ENCODE measurements at places on chromosomes 2 and 18.
A peak's percentile ranks its signal among the peaks of the same experiment; 100 is the strongest.

GRCh38 chr2:42050703-42051542, 3.1 kb downstream of the PKDCC start:
- DNase-seq, result no peak

GRCh38 chr2:107595749-107596148, 230.9 kb upstream of the RGPD4 start:
- no peak for DNase-seq

GRCh38 chr2:23386339-23387220, 1.6 kb downstream of the KLHL29 start:
- peak; percentile 52 for DNase-seq

- DNase-seq, result no peak
Measured at GRCh38 chr2:128405467-128405900, 86.8 kb upstream of the HS6ST1 start.

GRCh38 chr18:32552421-32553030, 81.8 kb upstream of the GAREM1 start:
- DNase-seq, result no peak

- no peak for DNase-seq
Measured at GRCh38 chr2:159266554-159266953, 19.9 kb downstream of the WDSUB1 start.

DNA sequence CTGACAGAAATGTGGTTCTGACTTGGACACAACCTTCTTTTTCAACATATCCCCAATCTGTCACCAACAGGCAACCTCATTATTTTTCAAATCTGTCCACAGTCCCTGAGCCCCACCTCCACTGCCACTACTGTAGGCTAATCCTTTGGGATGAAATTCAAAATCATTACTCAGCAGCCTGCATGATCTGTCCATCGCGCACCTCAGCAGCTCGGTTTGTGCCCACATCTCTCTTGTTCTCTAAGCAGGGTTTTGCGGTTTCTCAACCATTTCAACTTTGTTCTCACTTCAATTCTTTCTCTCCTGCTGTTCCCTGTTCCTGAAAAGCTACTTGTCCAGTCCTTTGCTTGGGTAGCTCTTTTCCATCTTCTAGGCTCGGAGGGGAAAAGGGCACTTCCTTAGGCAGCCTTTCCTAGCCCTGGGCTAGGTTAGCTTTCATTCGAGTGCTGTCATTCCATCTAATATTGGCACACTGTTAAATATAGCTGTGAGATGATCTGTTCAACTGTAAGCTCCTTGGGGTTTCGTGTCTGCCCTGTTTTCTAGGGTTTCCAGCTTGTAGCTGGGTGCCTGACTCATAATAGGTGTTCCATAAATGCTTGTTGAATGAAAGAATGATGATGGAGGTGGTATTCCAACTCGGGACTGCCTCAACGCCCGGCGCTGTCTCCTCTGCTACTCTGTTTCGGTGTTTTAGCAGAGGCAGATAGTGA, 653 bp upstream of the ANKAR start:
- no peak for DNase-seq

DNA sequence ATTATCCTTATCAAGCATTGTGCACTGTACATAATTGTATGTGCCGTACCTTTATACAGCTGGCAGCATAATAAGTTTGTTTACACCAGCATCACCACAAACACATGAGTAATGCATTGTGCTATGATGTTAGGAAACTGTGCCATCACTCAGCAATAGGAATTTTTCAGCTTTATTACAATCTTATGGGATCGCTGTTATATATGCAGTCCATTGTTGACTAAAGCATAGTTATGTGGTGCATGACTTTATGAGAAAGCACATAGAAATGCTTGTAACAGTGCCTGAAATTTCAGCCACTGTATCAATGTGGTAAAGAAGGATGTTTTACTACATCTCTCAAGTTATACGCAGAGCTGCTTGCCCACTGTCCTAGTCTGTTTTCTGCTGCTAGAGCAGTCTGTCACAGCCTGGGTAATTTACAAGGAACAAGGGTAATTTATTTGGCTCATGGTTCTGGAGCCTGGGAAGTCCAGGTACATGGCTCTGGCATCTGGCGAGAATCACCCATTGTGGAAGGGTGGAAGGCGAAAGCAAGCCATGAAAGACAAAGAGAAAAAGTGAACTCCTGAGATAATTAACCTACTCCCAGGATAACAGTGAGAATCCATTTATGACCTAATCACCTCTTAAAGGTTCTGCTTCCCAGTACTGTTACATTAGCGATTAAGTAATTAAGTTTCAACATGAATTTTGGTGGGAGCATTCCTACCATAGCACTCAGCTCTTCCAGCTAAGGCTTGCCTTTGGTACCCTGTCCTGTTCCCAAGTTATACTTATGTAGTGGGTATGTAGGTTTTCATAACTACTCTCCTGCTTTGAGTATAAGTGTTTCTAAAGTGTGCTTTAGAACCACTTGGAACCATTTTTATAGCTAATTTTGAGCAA, 4.6 kb downstream of the MAP3K20 start:
- no peak for DNase-seq

DNA sequence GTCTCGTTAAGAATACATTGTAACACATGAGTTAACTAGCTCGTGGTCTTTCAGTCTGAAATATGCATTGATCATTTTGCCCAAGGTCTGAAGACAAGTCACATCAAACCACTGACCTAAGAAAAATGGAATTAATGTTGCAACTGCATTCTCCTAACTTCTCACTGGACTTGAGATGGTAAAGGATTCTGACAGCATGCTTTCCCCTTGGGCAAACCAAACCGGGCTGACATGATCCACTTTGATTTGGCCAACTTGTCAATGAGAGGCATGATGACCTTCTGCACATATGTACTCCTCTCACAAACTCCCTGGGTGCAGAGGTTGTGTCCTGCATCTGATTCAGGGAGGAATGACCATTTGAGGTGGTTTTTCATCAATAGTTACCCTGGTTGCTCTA, 1982.5 kb upstream of the PIK3C3 start:
- DNase-seq, result no peak

- no peak for DNase-seq
Measured at GRCh38 chr2:68151037-68151436, 6.7 kb upstream of the PNO1 start.

- no peak for DNase-seq
Measured at GRCh38 chr2:207167099-207167923, 1.6 kb upstream of the KLF7 start.

DNA sequence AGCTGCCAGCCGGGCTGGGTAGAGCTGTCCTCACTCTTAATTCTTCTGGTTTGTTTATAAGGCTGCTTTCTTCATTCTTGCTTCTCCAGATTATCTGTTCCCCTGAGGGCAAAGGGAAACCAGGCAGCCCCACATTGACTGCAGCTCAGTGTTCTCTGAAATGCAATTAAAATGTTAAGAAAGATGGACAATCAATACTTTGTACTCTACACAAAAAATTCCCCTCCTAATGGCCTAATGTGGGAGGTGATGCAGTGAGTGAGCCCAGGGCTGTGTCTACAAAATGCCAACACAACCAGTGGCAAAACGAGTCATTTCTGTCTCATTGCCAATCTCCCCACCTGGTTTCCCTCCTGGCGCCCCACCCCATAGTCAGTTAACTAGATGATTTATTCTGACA, 541.7 kb upstream of the RAB6C start:
- DNase-seq, result no peak

DNA sequence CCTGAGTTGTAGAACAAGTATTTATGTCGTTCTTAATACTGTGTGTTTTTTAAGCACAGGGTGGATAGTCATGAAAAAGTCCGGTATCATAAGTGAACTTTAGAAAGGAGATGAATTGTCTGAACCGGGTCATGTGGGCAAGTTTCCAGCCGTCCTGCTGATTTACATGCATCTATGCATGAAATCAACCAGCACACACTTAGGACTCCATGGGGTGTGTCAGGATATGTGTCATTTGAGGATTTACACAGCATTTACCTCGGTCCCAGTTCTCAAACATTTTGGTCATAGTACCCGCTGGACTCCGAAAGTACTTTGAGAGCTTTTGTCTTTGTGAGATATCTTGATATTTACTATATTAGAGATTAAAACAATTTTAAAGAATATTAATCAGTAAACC, 47.5 kb upstream of the TWSG1 start:
- no peak for DNase-seq

- peak; percentile 43 for DNase-seq
Measured at GRCh38 chr2:96693286-96694200, 46.3 kb downstream of the LMAN2L start.

GRCh38 chr2:220422676-220423075, 795.2 kb downstream of the SLC4A3 start:
- no peak for DNase-seq

DNA sequence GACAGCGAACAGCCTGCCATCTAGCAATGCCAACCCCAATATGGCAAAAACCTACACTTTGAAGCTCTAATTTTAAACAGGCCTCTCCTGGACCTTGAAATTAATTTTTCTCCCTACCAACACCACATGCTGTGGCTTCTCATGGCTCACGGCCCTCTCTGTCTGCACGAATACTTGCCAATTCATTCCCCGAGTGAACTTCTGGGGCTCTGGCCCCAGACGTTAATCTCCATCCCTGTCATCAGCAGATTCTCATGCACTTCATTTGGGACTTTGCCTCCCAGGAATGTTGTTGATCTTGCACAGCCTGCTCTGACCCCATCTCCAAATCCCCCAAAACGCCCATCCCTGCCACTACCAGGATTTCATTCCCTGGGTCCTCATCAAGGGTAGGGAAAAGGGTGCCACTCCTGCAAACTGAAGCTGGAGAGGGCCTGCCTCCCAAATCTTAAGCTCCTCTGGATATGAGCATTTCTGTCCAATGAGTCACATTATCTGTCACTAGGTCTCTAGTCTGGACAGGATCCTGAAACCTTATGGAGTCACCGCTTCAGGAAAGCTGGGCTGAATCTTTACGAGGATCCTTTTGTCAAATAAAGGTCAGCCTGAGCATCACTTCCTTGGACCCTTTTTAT, 10.4 kb downstream of the FIGLA start:
- no peak for DNase-seq

DNA sequence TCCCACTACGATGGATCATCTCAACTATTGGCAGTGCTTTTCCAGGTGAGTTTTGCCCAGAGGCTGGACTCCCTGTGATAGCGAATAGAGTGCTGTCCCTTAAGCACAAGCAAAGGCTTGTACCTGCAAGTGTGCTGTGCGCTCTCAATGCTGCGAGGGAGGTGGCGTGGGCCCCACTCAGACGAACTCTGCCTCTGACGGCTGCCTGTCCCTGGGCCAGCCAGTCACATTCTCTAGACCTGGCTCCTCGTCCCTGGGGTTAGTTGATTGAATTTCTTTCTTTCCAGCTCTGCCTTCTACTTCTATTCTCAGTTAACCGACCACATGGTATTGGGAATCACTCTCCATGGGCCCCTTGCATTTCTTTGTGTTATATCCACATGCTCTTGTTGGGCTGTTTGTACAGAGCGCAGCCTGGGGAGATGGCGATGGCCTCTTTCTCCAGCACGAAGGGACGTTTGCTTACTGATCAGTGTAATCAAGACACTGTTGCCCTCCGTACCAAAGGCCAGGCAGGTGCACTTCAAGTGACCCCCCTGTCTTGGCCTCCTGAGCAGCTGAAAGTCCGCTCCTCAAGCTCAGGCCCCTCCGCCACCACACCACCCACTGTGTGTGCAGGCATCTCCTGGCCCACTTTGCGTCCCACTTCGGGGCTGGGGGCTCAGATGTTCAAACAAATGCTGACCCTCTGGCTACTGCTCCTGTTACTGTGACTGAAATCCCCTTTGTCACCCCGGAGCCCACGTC, 151.3 kb downstream of the ZNF236 start:
- no peak for DNase-seq

- DNase-seq, result no peak
Measured at GRCh38 chr2:103284750-103285149, 522.9 kb downstream of the TMEM182 start.

DNA sequence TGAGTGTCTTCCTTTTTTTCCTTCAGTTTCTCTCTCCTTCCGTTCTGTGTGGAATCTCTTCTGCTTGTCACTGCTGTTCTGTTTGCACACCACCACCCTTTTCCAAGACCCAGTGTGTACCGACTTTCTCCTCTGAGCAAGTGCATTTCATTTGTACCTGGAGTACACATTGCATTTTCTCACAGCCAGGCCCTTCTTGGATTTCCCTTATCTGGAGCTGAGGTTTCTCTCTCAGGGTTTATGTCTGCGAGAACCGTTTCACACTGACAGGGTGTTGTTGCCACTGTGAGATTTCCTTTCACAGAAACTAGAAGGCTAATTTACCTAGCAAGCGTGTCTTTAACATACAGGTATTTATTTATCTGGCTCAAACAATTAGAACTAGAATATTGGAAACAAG, 26.2 kb downstream of the NCOA1 start:
- DNase-seq, result no peak

- DNase-seq, result peak; percentile 50
Measured at GRCh38 chr2:120850551-120850950, 114.9 kb downstream of the GLI2 start.

DNA sequence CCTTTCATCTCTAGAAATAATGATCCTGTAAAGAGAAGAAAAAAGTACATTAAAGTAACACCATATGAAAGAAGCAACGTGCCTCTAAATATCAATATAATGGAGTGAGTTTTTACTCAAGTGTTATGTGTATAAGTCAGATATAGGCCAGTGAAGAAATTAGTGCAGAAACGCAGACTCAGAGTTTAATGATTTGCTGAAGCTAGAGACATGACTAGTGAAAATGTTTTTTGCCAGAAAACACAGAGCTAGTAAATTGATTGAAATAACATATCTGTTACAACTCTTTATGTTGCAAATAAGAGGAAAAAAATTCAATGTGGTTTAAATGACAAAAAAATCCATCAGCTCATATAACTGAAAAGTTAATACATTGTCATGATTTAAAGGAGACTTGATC, 217.2 kb upstream of the NXPH2 start:
- no peak for DNase-seq

GRCh38 chr18:79389689-79390088, 6.0 kb upstream of the NFATC1 start:
- no peak for DNase-seq

GRCh38 chr2:28590496-28591301, 94.8 kb downstream of the PLB1 start:
- DNase-seq, result peak; percentile 53

DNA sequence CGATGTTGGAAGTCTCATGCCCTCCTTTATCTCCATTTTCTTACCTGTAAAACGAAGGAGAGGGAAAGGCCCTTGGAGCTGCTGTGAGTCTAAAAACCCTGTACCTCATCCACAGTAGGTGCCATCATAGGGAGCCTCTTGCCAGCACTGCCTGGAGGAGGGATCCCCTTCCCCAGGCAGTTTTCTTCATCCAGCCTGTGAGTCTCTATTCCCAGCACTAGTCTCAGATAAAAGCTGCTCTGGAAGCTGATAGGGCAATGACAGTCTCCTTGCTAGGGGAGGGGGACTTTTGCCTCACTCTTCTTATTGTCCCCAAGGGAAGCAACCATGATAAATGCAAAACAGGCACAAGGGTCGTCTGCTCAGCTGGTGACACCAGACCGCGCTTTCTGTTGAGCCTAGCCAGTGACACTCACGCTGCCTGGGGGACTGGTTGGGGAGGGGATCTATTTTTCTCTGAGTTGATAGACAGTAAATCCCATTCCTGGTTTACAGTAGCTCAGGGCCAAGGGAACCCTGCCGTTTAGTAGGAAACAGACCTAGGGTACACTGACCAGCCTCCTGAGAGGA, 139.5 kb upstream of the NABP1 start:
- no peak for DNase-seq

GRCh38 chr2:69046221-69046662, 33.3 kb downstream of the ANTXR1 start:
- no peak for DNase-seq

- no peak for DNase-seq
Measured at GRCh38 chr2:102251849-102252203, 59.5 kb upstream of the IL1RL1 start.

- DNase-seq, result no peak
Measured at GRCh38 chr2:158967114-158967730, 1.2 kb upstream of the TANC1 start.

Data from aorta (tissue), 5 donors.